Mesangial cell (primary cell): ENCODE measurements at places on chromosomes 12 and 14. TPM values are rescaled to one million over a fixed set of nuclear protein-coding genes. Genes with fewer than 3 reads are reported as not detected.

Gene HEATR5A
- 10.6 and 11.4 TPM in 2 replicates for total RNA-seq

Gene CCDC175
- total RNA-seq = not detected in 2 replicates

Gene SPRYD3
- total RNA-seq = 22.7 and 24.0 TPM in 2 replicates

Gene FAM181A
- not detected in 2 replicates for total RNA-seq

Gene CLEC4D
- not detected in 2 replicates for total RNA-seq

Gene IL26
- not detected in 2 replicates for total RNA-seq

Gene OR4K14
- total RNA-seq = not detected in 2 replicates

Gene FBXO21
- total RNA-seq = 57.5 and 94.1 TPM in 2 replicates

Gene SRSF5
- 60.5 and 84.6 TPM in 2 replicates for total RNA-seq

Gene PLEKHG7
- total RNA-seq = not detected in 2 replicates

Gene RPS6KL1
- total RNA-seq = 3.7 and 4.6 TPM in 2 replicates

Gene KCNC2
- total RNA-seq = 0.51 TPM in 1 of 2 replicates, not detected in the other

Gene PITPNM2
- total RNA-seq = 4.9 and 10.1 TPM in 2 replicates

Gene TAS2R42
- total RNA-seq = not detected in 2 replicates

Gene PPM1H
- 2.4 and 12.5 TPM in 2 replicates for total RNA-seq

Gene BMAL2
- 9.3 and 26.9 TPM in 2 replicates for total RNA-seq

Gene CPNE6
- not detected in 2 replicates for total RNA-seq

Gene GDF11
- total RNA-seq = 9.8 and 11.3 TPM in 2 replicates

Gene BHLHE41
- total RNA-seq = 1.5 and 3.5 TPM in 2 replicates

Gene MUCL1
- not detected in 2 replicates for total RNA-seq

Gene TOGARAM1
- total RNA-seq = 3.4 and 12.4 TPM in 2 replicates

Gene TEX52
- not detected in 2 replicates for total RNA-seq

Gene TGM1
- 0.65 and 0.89 TPM in 2 replicates for total RNA-seq

Gene PLCZ1
- not detected in 2 replicates for total RNA-seq

Gene NPAS3
- total RNA-seq = under 0.01 and 0.63 TPM in 2 replicates

Gene TMEM52B
- 1.3 TPM in 1 of 2 replicates, not detected in the other for total RNA-seq

Gene POTEG
- not detected in 2 replicates for total RNA-seq

Gene RPGRIP1
- total RNA-seq = not detected in 2 replicates

Gene NKX2-1
- total RNA-seq = not detected in 2 replicates

Gene SLC2A3
- total RNA-seq = 10.4 and 16.6 TPM in 2 replicates

Gene C14orf93
- 6.2 and 18.6 TPM in 2 replicates for total RNA-seq

Gene ABCC9
- total RNA-seq = 0.33 and 1.9 TPM in 2 replicates

Gene TAS2R19
- 2.7 TPM in 1 of 2 replicates, not detected in the other for total RNA-seq

Gene C14orf39
- total RNA-seq = not detected in 2 replicates

Gene PLD4
- total RNA-seq = under 0.01 TPM in 1 of 2 replicates, not detected in the other

Gene CELA1
- total RNA-seq = not detected in 2 replicates

Gene KLRB1
- total RNA-seq = not detected in 2 replicates

Gene LRP1-AS
- total RNA-seq = not detected in 2 replicates

Gene TAS2R46
- 0.38 TPM in 1 of 2 replicates, not detected in the other for total RNA-seq

Gene CISTR
- not detected in 2 replicates for total RNA-seq

Gene SYNDIG1L
- 0.25 TPM in 1 of 2 replicates, not detected in the other for total RNA-seq

Gene NTS
- not detected in 2 replicates for total RNA-seq

Gene GLT1D1
- total RNA-seq = 0.16 and 0.38 TPM in 2 replicates

Gene SAMD15
- total RNA-seq = 0.51 and 2.0 TPM in 2 replicates

Gene ISM2
- under 0.01 and 2.5 TPM in 2 replicates for total RNA-seq

Gene SMIM41
- not detected in 2 replicates for total RNA-seq

Gene LALBA
- total RNA-seq = not detected in 2 replicates

Gene KRT79
- 0.16 TPM in 1 of 2 replicates, not detected in the other for total RNA-seq

Gene GSC
- not detected in 2 replicates for total RNA-seq
